ENCODE measurements at places on chromosomes 2 and 18.

GRCh38 chr2:118223992-118224894 lies 136.0 kb downstream of the INSIG2 start:
- peak; percentile 41 for DNase-seq

DNA sequence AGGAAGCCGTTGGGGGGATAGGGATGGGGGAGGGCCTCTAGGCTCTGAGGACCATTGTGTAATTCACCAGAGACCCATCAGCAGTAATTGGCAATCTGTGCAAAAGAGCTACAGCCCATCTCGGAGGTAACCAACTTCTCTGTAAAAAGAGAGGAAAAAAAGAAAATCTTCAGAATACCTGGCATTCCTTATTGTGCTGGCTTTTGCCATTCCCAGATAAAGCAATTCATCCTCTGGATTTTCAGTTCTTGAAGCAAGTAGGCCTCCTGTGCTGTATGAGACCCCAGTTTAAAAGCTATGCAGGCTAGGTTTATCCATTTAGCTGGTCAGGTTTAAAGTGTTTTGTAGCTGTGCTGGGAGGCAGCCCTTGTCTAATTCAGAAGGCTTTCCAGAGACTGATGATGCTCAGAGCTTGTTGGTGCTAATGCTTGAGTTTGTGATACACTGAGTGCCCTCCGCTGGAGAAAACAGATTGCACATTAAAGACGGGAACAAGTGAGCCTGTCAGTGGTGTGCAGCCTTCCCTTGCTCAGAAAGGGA lies at the start of gene LRRTM4:
Gene LRRTM4 (minus strand): TSS at position 446 of the 540 bp plus-strand sequence.
- DNase-seq, result no peak

GRCh38 chr2:114442510-114442909 lies at the start of gene DPP10:
TSS of gene DPP10 (plus strand) at chr2:114442641.
- DNase-seq, result no peak

DNA sequence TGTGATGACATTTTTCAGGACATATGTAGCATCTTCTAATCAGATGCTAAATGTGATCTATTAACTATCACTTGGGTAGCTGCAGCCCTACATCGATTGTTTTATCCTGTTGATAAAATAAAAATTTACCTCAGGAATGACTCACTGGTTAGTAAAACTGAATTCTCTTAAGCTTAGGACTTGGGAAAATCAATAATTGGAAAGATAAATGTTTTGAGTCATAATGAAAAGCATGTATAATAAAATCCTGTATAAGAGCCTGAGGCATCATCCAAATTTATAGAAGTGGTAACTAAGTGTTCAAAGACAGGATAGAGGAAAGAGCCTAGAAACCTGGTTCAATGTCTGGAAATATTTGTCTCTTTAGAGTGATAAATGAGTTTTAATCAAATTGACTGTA lies 168.1 kb upstream of the VWC2L start:
- DNase-seq, result no peak

DNA sequence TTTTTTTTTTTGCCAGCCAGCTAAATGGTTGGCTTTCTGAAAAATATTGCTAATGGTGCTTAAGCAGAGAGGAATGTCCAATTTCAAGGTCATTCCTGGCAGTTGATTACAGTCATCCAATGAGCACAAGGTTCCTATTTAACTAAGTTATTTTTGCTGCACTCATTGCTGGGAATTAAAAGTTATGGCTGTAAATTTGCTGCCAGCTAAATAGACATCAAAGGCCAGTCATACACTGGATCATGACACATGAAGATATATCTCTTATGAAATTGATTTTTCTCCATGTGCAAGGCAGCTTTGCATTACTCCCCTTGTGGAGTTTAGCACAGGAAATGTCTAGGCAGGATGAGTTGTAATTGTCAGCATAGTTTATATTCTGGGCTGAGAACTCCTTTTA lies 1898.4 kb upstream of the CELF4 start:
- DNase-seq, result no peak

DNA sequence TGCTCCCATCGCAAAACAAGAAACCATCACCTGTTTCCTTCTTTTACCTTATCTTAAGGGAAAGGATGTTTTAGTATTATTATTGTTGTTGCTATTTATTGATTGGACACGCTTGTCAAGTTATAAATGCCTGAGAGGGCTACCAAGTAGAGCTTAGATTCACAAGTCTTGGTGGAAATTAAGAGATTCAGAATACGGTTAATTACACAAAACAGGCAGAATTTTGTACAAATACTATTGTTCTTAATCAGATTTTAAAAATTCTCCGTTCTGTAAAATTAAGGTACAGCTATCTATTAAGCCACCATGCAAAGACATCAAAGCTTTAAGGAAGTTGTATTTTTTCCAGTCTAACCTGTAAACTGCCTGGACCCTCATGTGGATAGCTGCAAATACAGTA lies 1.1 kb upstream of the ZNF521 start:
- DNase-seq, result no peak

GRCh38 chr18:46336278-46337111 lies 232.3 kb downstream of the HAUS1 start:
- DNase-seq, result no peak

DNA sequence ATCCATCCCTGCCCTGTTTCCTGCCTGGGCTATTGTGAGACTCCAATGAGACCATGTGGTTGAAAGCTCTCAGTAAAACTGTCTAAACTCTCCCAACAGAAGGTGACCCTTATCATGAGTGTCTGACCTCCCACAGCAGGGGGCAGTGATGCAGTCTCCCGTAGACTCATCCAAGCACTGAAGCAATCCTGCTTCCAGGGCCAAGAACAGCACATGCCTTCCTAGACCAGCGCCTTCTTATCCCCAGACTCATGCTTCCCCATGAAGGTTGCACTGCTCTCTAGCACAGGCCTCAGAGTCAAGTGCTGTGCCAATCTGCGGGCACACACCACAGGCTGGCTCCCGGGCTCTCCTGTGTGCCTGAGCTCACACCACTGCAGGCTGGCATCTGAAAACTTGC lies 112.3 kb downstream of the TNS1 start:
- no peak for DNase-seq

GRCh38 chr2:31877008-31877407 lies 133.8 kb downstream of the MEMO1 start:
- DNase-seq, result no peak

GRCh38 chr2:11757101-11757500 lies 10.7 kb downstream of the LPIN1 start:
- no peak for DNase-seq

GRCh38 chr2:31812051-31812798 lies 198.6 kb downstream of the MEMO1 start:
- peak; percentile 29 for DNase-seq

- no peak for DNase-seq
Observed at GRCh38 chr2:202609381-202610145, 25.2 kb upstream of the FAM117B start.

All from GM12892 (cell line).